ENCODE measurements at places on chromosomes 1 and 21. TPM values are rescaled to one million over a fixed set of nuclear protein-coding genes. Genes with fewer than 3 reads are reported as not detected.

GRCh38 chr1:7509598-7509997 is 261.5 kb upstream of the VAMP3 start:
- no peak for DNase-seq

DNA sequence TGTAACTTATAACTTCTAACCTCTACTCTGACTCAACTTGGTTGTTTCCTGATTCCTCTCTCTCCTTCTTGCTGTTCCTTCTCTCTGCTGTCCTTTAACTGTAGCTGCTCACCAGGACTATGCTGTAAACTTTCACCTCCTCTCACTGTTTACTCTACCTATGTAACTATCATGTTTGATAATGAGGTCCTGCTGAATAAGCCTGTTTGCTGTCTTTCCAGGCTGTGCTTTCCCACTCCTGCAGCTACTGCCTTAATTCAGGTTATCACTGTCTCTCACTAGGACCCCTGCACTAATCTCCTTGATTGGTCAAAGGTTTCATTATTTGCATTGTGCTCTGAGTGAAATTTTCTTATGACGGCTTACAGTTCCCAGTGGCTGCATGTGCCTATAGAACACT is 633.9 kb upstream of the PTBP2 start:
- DNase-seq = no peak

The S100A9 gene
- not detected for total RNA-seq

The AK5 gene
- total RNA-seq = 5.2 TPM

The TSPEAR gene
- 0.58 TPM for total RNA-seq

The GPBP1L1 gene
- total RNA-seq = 126 TPM

The PKLR gene
- total RNA-seq = 2.4 TPM

The LCE1A gene
- not detected for total RNA-seq

Measured in H1 (cell line).